ENCODE measurements at places on chromosomes 1 and 21. TPM values are rescaled to one million over a fixed set of nuclear protein-coding genes. Genes with fewer than 3 reads are reported as not detected.

Gene LRRN2
- total RNA-seq = 2.6 TPM

Gene MAGI3
- total RNA-seq = 9.7 TPM

Gene TAL1
- not detected for total RNA-seq

GRCh38 chr1:229203030-229203751, 67.7 kb upstream of the RAB4A start:
- DNase-seq = peak; percentile 98

GRCh38 chr1:39876144-39876543, 7.2 kb downstream of the TRIT1 start:
- DNase-seq = no peak

DNA sequence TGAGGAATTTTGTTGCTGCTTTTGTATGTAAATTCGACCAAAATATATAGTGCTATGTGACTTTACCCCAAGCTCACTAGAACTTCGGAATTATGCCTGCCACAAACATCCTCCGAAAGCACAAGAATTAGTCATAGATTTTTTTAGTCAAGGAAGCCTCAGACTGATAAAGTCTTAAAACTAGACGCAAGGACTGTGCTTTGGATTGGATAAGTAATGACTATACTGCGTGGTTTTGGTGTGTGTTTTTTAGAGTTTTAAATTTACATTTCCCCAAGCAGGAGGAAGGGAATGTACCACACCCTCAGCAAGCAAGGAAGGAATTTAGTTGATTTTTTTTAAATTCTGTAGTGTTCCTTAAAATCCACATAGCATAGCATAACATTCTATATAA, 10.3 kb downstream of the WLS start:
- no peak for DNase-seq
